ENCODE measurements at places on chromosomes 11 and 22.

DNA sequence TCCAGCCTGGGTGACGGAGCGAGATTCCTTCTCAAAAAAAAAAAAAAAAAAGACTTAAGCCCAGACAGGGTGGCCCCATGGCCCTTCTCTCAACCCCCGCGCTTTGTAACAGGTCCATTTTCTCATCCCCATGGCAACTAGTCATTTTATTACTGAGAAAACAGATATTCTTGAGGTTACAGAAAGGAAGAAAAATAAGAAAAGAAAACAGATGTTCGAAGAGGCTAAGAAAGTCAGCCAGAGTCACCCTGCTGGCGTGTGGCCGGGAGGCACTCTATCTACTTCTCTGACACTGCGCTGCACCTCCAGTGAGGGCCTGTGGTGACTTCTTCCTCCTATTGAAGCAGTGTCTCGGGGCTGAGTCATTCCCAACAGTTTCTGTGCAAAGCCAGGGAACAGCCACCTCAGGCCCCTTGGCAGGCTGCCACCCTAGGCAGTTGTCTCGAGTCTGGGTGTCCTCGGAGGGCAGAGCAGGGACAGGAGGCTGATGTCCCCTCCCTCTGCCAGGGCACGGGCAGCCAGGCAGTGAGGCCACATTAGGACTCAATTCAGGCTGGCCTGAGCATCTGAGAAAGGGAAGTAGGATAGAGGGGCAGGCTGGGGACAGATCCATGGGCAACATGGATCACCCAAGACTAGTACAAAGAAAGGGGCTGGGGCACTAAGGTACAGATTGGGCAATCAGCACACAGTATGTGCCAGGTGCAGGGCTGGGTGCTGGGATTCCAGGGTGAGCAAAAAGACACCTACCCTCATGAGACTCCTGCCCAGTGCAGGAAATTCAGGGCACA, 16.4 kb upstream of the SYVN1 start:
- no peak for DNase-seq

DNA sequence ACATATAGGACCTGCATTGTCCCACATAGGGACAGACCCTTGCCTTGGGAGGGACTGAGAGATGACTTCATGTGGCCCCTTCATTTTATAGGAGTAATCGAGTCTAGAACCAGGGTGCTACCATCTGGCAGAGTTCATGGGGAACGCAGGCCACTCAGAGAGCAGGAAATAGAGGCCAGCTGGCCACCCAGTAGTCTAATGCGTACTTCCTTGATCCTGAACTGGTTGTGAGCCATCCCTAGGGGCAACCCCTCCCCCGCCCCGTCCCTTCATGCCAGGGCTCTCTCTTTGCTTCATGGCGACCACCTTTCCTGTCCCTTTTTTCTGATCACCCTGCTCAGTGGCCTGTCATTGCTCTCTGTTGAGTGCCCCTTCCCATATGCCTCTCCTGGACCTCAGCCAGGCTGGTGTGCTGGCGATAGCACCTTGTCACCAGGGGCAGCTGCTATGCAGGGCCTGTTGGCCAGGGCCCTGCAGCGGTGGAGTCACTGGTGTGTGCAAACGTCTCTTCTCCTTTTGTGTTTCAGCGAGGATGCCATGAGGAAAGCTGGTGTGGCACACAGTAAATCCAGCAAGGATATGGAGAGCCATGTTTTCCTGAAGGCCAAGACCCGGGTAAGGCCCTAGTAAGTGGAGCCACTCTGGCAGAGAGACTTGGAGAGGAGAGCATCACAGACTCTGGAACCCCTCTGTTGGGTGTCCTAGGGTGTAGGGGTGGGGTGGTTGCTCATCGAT, 29.3 kb downstream of the MED15 start:
- no peak for DNase-seq

GRCh38 chr11:128809128-128809527, 58.0 kb downstream of the KCNJ1 start:
- no peak for DNase-seq

GRCh38 chr11:45253640-45254039, 32.5 kb downstream of the SYT13 start:
- no peak for DNase-seq

- no peak for DNase-seq
Observed at GRCh38 chr11:109304159-109304558, 117.8 kb upstream of the C11orf87 start.

- no peak for DNase-seq
Observed at GRCh38 chr11:35363854-35364780, 55.2 kb downstream of the SLC1A2 start.

- no peak for DNase-seq
Observed at GRCh38 chr11:120574876-120575275, 63.3 kb downstream of the GRIK4 start.
